Effector memory CD8-positive, alpha-beta T cell (primary cell): ENCODE measurements at places on chromosomes 7 and 10.
A peak's percentile ranks its signal among the peaks of the same experiment; 100 is the strongest.

- DNase-seq = peak; percentile 28
These were observed 5.1 kb upstream of the ELFN1 start for GRCh38 chr7:1664711-1665548.

DNA sequence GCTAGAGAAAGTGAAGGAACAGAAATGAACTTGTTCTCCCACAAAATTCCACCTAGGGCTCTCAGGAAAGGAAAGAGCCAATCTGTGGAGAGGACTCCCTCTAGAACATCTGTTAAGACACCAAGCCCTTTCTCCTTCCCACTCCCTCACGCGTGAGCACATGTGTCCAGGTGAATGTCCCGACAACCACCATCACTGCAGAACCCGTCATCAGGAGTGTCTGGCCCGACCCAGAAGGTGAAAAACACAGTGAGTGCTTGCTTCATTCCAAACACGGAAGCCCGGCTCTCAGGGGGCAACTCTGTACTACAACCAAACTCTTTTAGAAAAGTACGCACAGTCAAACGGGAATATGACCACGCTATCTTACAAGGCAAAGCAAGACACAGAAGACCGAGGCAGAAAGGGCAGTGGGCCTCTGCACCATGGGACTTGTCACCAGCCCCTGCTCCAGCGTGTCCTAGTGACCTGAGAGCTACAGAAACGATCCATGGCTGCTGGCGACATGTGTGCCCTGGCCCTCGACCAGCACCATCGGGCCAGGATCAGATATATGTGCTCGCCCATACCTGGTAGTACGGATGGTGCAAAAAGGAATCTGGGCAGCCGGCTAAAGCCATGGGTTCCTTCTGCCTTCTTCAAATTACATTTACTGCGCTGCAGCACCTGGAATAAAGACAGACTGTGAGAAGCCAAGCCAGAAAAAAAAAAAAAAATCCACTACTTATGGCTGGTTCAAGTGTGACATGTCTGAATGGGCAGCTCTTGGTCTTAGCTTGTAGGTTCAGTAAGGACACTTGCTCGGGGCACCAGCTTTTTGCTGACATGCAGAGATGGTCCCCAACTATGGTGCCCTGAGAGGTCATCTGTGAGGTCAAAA lies 50.8 kb downstream of the GRB10 start:
- DNase-seq = no peak

DNA sequence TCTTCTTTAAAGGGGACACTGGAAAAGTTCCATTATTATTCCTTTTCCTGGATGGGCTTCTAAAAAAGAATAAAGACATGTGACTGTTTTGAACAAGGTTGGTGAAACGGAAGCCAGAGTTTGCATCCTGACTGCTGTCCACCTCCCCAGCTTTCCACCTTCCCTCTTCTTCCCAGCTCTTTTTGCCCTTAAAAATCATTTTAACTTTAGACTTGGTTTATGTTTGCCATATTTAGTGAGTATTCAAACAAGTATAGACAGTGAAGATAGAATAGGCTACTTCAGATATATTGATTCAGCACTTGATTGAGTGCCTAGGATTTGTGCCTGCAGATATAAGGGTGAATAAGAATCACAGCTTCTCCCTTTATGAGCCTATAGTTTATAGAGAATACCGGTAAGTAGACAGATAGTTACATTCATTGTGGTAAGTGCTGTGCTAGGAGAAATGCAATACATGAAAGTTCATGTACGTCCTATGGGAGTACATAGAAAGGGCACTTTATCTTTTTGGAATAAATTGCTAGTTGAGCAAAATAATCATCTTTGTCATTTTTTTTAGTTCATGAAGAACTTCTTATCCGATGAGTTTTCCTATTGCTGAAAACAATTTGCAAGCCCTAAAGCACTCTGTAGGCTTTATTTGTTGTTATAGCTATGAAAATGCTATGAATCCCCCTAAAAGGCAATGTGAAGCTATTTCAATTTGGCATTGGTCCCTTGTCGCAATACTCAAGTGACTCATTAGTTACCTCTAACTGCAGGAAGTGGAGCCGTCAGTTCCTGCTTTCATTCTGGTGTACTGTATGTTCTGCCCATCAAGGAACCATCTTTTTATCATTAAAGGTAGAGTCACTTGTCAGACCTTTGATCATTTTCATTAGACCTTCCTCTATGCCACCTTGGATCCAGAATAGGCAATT lies 57.2 kb upstream of the STRIP2 start:
- DNase-seq = no peak

- no peak for DNase-seq
These were observed 110.1 kb upstream of the INSYN2A start for GRCh38 chr10:127306479-127306878.

DNA sequence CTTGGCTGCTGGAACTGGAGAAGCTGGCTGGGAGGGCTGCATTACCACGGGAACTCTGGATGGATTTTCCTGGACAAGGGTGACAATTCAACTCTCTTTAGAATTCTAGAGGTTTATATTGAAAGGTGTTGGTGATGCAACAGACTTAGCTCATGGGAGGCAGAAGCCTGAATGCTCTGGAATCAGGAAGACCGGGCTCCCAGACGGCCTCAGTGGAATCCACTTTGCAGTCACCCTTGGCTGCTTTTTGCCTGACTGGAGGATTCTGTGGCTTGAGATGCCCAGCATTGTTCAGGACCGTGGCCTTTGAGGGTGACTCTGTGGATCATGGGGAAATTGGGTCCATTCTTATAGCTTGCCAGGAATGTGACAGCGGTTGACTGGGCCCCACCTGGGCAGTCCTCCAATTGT lies 32.3 kb downstream of the PYROXD2 start:
- DNase-seq = no peak

DNA sequence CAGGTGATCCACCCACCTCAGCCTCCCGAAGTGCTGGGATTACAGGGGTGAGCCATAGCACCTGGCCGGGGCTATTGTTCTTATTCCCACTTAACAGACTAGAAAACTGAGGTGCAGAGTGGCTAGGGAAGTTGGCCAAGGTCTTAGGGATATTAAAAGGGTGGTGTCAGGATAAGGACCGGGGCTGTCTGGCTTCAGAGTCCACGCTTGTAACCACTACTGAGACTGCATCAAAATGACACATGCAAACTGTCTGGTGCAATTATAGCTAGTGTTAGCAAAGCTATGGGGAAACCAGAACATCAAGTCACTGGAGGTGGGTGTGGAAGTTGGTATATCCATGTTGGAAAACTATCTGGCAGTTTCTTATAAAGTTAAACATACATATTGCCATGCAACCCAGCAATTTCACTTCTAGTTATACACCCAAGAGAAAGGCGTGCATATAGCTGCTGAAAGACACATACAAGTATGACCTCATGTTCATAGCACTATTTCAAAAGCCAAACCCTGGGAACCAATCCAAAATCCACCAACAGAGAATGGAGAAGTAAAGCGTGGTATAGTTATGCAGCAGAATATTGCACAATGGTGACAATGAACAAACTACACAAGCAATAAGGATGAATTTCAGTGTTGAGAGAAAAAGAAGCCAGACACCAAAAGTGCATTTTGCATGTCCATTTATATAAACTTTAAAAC lies 33.9 kb upstream of the EEPD1 start:
- no peak for DNase-seq

- no peak for DNase-seq
These were observed 19.4 kb upstream of the FRAT2 start for GRCh38 chr10:97353945-97354344.

DNA sequence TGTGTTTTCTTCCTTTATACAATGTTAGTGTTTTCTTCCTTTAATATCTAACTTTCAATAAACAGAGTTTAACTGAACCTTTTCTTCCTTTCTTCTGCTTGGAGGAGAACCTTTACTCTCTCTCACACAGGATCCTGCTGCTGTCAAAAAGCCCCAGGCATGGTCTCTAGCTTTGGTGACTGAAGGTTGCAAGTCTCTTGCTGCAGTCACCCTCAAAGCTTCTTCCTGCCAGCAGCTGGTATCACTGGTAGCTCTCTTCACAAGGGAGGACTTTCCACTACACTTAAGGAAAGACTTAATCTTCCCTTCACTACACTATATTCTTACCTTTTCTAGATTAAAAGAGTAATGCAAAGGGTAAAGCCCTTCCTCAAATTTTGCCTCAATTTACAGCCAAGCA lies 153.4 kb downstream of the SGMS1 start:
- DNase-seq = no peak

DNA sequence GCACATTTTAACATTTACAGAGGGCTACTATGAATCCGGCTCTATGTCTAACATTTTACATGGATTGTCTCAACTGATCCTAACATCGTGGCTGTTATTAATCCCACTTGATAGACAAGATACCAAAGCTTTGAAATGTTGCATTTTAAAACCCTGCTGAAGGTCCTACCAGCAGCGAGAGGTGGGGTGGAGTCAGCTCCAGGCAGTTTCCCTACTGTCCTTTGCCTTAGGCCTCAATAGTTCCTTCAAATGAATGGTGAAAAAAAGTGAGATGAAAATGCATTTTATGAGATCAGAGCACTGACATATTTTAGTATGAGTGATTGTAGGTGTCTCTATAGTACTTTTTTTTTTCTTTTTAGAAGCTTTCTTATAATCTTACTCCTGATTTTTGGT lies 26.6 kb downstream of the BAIAP2L1 start:
- DNase-seq = no peak

GRCh38 chr10:4384245-4384644 lies 441.8 kb upstream of the AKR1E2 start:
- DNase-seq = no peak

DNA sequence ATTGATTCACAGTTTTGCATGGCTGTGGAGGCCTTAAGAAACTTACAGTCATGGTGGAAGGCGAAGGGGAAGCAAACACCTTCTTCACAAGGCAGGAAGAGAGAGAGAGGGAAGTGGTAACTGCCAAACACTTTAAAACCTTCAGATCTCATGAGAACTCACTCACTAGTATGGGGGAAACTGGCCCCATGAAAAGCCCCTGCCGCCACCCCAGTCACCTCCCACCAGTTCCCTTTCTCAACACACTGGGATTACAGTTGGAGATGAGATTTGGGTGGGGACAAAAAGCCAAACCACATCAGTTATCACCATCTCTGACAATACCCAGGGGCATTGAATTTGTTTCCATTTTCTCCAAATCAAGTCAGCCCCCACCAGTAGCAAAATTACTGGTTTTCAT lies 740.4 kb downstream of the GATA3 start:
- no peak for DNase-seq

DNA sequence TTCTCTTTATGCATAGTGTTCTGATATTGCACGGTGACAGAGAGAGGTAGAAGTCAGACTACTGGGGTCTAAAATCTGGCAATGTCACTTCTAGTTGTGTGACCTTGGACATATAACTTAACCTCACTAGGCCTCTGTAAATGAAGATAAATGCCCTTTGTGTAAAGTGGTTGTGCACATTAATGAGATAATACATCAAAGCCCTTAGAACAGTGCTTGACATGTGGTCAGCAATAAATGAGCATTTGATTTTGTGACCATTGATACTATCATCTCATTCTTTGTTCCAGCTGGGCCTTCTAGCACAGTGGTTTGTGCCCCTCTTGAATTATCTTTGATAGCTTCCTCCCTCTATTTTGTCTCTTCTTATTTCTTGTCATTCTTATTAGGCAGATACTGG lies 74.1 kb upstream of the C10orf90 start:
- DNase-seq = no peak

DNA sequence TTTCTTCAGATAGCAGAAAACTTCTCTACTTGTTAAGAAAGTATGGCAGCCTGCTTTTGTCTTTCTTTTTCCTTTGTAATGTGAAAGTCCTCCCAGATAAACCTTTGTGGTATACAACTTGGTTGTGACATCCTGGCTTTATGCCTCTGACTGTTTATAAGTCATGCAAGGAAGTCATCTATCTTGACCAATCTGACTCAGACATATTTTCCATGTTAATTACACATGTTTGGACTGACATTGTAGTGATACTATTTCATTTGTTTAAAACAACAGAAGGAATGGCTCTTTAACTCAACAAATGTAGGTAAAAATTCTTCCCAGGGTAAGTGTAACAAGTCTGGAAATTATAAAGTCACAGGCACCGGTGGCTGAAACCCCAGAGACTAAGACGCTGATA lies 341.6 kb upstream of the MEOX2 start:
- DNase-seq = no peak

- no peak for DNase-seq
These were observed 67.4 kb downstream of the VWC2 start for GRCh38 chr7:49840751-49841405.

GRCh38 chr10:81969136-81969535 lies 94.1 kb downstream of the NRG3 start:
- no peak for DNase-seq

GRCh38 chr7:77306231-77307067 lies 106.8 kb upstream of the FGL2 start:
- no peak for DNase-seq

DNA sequence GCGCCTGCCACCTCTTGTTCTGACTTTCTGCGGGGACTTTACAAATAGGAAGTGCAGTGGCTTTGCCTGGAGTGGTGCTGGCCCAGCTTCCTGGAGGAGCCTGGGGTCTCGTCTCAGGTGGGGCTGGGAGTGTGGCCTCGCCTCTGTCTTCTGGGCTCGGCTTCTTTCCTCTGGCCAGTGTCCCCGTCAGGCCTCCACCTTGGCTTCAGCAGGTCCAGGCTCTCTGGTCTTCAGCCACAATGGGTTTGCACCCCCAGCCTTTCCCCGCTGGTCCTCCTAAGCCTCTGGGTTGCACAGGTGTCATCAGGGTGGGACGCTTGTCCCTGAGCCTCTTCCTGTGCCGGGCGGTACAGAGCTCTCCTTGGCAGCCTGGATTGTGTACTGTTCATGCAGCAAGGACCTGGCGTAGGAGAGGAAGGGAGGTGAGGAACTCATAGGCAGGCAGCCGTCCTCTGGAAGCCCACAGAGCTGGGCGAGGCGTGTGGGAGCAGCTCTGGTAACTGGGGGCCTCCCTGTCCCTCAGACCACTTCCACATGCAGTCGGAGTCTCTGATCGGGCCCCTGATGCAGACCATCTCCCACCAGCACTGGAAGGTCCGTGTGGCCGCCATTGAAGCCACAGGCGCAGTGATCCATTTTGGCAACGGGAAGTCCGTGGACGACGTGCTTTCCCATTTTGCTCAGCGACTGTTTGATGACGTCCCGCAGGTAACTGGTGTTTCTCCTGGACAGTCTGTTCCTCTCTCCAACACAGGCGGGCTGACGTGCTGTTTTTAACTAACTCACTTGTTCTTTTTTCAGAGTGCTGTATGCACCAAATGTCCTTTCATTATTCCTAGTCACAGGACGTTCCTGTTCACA lies 2.3 kb upstream of the PRKAR1B start:
- DNase-seq = no peak

DNA sequence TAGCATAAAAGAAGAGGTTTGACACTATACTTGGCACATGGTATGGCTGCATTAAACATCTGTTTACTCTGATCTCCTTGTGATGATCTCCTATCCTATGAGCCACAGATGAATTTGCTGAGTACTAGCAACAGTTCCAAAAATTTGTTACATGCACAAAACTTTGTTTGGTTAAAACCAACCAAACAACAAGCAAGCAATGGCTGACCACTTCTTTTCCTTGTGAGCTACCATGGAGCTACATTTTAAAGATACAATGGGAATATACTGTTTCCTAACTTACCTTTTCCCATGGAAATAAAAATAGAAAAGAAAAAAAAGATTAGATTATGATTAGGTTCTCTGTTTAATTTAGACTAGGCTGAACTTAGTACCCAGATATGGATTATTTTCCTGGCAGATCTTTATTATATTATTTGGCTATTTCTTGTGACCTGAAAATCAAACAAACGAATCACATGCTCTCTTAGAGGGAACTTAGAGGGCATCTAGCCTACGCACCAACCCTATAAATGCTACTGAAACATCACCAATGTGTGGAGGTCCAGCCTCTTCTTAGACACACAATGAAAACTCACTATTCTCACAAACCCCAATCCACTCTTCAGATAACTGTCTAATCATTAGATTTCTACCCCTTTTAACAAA lies 80.1 kb upstream of the FAM133B start:
- no peak for DNase-seq
